ENCODE measurements at places on chromosomes 7 and 10.

- DNase-seq = no peak
Measured at GRCh38 chr10:72466018-72466417, 111.3 kb upstream of the DNAJB12 start.

DNA sequence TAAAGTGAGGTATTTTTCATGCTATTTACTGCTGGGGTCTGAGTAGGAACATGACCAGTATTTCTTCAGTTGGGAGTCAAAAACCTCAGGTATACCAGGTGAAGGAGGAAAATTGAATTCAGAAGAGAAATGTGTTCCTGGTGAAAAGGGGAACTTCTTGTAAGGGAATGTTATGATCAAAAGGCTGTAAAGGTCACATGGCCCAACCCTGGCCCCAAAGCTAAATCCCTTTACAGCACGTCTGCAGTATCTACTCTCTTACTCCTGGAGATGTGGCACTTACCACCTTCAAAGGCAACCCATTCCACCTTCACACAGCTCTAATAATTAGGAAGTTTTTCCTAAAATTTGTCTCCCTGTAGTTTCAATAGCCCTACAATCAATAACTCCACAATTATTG is 15.2 kb downstream of the PIK3AP1 start:
- no peak for DNase-seq

GRCh38 chr7:107833684-107834106 is 30.7 kb upstream of the SLC26A3 start:
- no peak for DNase-seq

GRCh38 chr7:8214244-8214824 is 47.6 kb downstream of the ICA1 start:
- DNase-seq = no peak

- DNase-seq = no peak
Measured at GRCh38 chr7:71145906-71146901, 14.3 kb downstream of the GALNT17 start.

DNA sequence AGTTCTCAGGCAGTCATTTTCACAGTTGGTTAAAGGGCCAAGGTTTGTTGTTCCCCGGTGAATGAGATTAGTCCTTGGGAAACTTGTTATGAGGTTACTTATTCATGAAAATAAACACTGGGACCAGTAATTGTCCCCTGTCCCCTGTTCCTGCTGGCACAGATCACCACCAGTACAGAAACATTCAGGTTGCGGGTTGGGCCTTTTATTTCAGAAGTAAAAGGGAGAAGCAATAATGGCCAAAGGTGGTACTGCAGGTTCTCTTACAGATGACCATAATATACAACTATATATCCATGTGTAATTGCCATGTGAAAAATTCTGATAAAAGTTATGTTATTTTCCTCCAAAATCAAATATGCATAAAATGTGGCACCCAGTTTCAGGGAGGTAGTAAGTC is 442.0 kb downstream of the SORCS1 start:
- no peak for DNase-seq

- DNase-seq = no peak
Measured at GRCh38 chr7:66237906-66238772, 33.0 kb downstream of the TPST1 start.
